ENCODE measurements at places on chromosomes 5 and 9.
A peak's percentile ranks its signal among the peaks of the same experiment; 100 is the strongest.

DNA sequence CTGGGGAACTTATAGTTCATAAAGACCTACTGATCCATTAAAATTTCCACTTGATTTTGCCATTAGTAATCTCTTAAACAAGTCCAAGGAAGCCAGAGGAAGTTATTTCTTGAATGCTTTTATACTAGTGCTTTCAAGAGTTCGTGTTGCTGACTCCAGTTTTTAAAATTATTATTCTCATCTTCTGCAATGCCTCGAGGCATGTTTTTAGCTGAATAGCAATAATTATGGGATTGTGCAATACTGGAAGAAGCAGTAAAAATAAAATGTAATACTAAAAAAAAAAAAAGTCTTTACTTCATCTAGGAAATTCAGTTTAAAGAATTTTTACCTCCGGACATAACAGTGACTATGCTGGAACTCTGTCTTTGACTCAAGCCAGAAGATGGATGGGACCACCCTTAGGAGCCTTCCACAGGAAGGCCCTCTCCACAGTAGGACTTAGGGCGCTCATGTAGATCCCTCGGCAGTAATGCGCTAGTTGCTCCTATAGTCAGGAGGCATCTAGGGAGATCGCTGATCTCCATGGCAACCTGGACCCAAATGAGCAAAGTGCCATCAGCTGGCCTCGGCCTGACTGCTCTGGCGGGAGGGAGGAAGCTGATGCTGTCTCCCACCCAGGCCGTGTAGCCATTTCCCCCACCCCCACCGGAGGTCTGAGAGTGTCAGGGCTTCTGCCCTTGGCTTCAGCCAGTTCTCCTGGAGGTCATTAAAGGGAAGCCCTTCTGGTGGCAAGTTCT, 56.7 kb downstream of the DAPK1 start:
- DNase-seq = no peak

DNA sequence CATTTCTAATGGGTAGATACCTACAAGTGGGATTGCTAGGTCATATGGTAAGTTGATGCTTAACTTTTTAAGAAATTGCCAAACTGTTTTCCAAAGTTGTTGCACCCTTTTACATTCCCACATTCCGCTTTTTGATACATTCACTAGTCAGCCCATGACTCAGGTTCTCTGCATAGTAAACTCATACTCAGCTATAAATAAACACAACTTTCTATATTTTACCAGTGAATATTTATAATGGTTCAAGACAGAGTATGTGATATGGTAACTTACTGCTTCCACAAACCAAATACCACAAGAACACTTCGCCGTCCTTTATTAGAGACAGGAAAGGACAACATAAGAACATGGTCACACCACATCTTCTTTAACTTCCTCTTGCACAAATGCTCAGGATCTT, 54.0 kb downstream of the PLPP1 start:
- DNase-seq = no peak

GRCh38 chr5:140883373-140883772, 1.4 kb downstream of the PCDHA13 start:
- DNase-seq = no peak

DNA sequence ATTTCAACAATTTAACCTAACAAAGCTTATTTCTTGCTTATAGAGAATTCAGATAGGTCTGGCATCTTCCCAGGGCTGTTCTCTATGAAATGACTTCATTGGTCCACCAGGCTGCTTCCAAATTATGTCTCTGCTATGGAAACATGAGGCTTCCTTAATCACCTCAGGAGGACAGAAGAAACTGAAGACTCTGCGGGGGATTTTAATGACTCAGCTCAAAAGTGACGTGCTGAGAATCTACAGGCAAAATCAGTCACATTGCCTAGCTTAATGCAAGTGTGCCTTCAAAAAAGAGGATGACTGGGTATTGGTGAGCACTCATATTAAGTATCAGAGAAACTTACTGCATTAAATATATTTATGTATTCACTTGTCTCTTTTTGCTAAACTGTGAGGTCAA, 315.5 kb upstream of the RGMB start:
- DNase-seq = no peak

- no peak for DNase-seq
These were observed 4.9 kb downstream of the EXOSC2 start for GRCh38 chr9:130698514-130698913.

- no peak for DNase-seq
These were observed 6.6 kb downstream of the SLC46A2 start for GRCh38 chr9:112884101-112884500.

GRCh38 chr9:127741831-127742434, 6.8 kb upstream of the TOR2A start:
- DNase-seq = no peak

GRCh38 chr9:129999141-129999510, 43.9 kb downstream of the FNBP1 start:
- no peak for DNase-seq

GRCh38 chr9:131817627-131818026, 77.8 kb upstream of the RAPGEF1 start:
- DNase-seq = no peak

DNA sequence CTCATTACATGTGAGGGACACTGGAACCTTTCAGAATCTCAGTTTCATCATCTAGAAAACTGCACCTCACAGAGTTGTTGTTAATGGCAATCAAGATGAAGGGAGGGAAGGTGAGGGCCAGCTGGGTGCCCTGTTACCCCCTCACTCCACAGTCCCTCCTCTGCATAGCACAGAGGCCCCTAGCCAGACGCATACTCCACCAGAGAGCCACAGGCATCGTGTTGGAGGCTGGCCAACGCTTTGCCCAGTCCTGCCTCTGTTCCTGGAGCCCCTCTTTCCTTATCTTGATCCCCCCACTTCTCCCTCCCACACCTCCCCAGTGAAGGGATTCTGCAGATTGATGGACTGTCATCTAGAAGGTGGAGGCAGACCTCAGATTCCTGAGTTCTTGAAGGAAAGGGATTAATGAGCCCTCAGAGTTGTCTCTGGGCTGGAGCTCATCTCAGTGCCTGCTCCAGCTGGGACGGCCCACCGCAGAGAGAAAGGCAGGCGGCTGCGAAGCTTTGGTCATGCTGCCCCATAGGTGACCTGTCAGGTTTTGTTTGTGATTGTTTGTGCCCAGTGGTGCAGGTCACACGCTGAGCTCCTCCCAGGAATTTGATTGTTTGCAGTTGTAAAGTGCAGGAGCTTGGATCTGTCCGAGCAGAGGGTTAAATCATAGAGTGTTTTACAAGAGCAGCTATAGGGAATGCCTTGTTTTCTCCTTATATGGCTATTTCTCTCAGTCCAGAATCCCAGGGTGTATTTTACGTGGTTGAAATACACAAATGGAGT, 487.3 kb downstream of the CCDC171 start:
- no peak for DNase-seq

DNA sequence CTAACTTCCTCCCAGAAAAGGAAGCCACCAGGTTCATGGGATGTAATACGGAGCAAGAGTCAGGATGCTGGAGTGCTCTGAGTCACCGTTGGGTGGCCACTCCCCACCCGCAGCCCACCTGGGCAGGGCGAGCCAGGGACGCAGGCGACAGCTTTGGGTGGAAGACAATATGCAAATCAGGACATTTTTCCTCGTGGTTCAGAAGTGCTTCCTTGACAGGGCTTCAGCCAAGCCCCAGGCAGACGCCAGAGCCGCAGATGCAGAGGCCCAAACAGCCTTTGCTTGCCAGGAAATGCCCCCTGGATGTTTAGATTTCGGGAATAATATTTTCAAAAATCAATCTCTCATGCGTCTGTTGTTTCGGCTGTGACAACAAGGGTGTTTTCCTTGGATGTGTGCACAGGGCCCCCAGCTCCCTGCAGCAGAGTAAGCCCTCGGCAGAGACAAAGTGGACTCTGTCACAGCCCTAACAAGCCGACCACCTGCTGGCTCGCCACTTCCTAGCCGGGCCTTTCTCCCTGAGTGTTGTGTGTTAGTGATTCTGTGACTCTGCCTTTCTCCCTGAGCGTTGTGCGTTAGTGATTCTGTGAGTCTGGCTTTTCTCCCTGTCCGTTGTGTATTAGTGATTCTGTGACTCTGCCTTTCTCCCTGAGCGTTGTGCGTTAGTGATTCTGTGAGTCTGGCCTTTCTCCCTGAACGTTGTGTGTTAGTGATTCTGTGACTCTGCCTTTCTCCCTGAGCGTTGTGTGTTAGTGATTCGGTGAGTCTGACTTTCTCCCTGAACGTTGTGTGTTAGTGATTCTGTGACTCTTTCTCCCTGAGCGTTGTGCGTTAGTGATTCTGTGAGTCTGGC, 11.8 kb upstream of the SLC9A3 start:
- DNase-seq = no peak

DNA sequence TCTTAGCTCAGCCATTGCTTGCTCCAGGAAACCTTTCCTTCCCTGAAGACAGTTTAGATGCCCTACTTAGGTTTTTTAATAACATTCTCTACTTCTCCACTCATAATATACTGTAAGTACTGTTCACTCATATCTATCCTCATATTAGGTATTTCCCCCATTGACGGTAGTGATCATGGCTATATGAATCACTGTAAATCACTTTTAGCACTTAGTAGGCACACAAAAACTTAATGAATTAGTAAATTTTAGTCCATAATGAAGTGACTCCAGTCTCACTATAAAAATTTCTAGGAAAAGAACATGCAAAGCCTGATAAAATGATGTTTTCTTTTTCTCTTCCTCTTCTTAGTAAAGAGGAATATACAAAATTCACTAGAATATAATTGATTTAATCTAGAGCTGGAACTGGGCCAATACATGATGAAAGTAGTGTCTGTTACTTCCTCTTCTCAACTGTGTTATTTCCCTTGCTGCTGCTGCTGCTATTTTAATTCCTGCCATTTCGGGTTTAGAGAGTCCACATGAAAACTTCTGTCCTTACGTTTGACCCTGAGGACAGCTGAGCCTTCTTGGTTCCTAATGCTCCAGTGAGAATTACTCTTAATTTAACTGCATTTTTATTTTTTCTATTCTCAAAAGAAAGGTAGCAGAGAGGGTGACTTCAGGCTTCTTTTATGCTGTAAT, 73.5 kb downstream of the LNPEP start:
- no peak for DNase-seq

- no peak for DNase-seq
These were observed 6.6 kb downstream of the ANKDD1B start for GRCh38 chr5:75617736-75618352.

- no peak for DNase-seq
These were observed 42.3 kb upstream of the SARDH start for GRCh38 chr9:133780404-133780945.

DNA sequence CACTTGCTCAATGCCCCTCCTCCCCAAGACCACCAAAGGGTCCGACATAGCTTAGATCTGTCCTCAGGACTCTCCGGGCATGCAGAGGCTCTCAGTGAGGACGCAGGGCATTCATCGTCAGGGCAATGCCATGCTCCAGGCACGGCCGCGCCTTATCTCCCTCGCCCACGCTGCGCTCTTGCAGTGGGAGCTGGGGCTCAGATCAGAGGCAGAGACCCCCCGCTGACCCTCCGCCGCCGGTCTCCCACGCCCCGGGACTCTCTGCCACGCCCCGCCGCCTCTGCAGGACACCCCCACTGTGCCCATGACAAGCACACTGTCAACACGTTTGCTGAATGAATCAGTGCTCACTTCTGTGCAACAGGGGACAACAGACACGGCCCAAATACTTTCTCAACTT, 140.7 kb downstream of the ADAMTS2 start:
- DNase-seq = no peak

GRCh38 chr9:89889865-89890264, 285.1 kb downstream of the GADD45G start:
- DNase-seq = no peak

DNA sequence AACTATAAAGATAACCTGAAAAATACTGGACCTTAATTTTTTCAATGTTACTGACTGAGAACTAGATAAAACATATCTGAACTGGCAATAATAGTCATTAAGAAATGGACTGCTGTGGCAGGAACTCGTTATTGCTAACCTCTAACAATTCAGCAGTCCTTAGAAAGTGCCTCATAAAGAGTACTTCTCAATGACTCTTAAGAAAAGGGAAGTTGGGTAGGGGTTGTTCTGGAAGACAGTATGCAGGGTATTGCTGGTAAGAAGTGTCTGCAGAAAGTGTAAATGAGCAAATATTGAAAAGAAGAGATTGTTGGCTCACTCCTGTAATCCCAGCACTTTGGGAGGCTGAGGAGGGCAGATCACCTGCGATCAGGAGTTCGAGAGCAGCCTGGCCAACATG, 27.9 kb downstream of the FOXD1 start:
- no peak for DNase-seq

DNA sequence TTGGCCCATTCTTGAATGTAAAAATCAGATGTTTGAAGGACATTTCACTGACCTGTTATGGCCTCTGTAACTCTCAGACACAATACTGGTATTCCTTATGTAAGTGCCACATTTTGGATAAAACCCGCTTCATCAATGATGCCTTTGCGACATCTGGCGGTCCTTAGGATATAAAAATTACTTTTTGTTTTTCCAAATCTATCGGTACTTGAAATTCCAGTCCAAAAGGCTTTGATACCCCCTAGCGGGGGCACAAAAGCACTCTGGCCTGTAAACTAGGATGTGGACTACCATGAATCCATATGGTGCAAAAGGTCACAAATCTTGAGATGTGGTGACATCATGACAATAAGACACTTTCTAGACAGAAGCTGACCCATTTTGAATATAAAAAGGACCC, 291.8 kb downstream of the KIAA0825 start:
- no peak for DNase-seq

- DNase-seq = no peak
These were observed 62.1 kb upstream of the CTXN3 start for GRCh38 chr5:127586811-127587210.

DNA sequence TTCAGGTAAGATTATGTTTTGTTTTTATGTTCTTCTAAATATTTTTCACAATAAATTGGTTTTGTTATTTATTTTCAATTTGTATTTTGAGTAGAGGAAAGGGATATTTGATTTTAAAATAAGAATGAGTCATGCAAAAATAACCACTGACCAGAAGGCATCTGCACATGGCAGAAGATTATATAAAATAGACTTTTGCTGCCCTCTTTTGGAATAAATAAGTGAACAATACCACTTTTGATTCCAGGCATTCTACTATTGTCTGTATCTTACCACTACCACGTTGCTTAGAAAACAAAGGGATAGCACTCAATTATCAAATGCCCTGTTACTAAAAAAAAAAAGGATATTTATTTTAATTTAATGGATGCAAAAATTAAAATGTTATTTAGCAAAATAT, 227.3 kb upstream of the ITGA1 start:
- no peak for DNase-seq

GRCh38 chr9:96423322-96423984, 5.3 kb upstream of the ZNF367 start:
- DNase-seq = no peak

GRCh38 chr5:132099076-132099748, 25.6 kb downstream of the CSF2 start:
- DNase-seq = peak; percentile 48

DNA sequence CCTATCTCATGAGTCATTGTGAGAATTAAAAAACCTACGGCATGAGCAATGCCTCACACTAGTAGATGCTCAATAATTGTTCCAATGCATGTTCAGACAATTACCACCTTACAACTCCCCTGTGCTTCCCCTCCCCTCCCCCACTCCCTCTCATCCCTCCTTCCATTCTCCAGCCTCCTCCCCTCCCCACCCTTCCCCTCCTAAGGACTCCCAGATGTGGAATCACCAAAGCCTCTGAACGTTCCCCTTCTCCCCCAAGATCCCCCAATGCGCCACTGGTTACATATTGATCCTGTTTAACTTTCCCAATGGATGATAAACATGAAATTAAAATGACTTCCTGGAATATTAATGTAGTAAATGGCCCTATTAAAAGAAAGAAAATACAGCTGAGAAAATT, 84.8 kb downstream of the PCDH1 start:
- no peak for DNase-seq
